ENCODE measurements at places on chromosomes 6 and 20.

DNA sequence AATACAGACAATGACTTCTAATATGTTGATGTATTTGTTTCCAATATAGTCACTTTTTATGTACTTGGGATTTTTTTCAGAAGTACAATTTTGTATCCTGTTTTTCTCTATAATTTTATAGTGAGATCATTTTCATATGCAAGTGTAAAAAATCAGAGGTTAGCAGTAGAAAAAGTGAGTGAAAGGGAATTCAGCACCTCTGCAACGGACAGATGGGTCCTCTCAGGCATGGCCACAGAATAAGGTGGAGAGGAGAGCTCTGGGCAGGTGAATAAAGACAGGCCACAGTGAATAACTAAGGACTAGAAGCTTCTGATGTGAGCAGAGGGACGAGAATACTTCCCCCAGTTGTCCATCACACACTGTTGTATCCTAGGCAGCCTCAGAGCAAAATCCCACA is 210.1 kb upstream of the CNR1 start:
- no peak for DNase-seq
- peaks cover 3% of the 10 kb centered on the region for H3K27me3 ChIP-seq
- H3K4me1 ChIP-seq, result no peaks in the 10 kb centered on the region
- H3K36me3 ChIP-seq, result no peaks in the 10 kb centered on the region
- no peak overlapping the region for H3K27ac ChIP-seq

- no peaks in the 10 kb centered on the region for H3K36me3 ChIP-seq
- peaks cover 12% of the 10 kb centered on the region for H3K4me1 ChIP-seq
- peak; percentile 84 for DNase-seq
Observed at GRCh38 chr20:35994994-35995453, 26.6 kb downstream of the CNBD2 start.

GRCh38 chr6:28090917-28091586 is 10.7 kb downstream of the ZNF165 start:
- no peaks in the 10 kb centered on the region for H3K4me1 ChIP-seq
- DNase-seq, result no peak
- H3K36me3 ChIP-seq, result peaks cover 44% of the 10 kb centered on the region
- H3K4me3 ChIP-seq, result no peak overlapping the region
- H3K27me3 ChIP-seq, result no peaks in the 10 kb centered on the region

DNA sequence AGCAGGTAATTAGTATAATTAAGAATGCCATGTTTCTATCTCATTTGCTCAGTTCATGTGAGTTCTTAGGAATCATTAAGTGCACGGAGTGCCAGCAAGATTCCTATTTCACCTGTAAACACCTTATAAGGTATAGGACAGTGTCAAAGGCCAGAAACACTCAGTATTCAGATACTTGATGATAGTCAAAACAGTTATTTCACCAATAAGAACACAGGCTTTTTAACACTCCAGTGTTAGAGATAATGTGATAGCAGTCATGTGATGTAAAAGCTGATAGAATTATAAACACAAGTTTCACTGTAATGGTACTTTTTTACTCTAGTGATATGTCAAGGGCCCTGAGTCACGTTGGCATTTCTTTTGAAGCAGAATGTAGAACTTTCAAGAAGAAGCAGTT is at the start of gene GPRC6A:
Gene GPRC6A (minus strand): TSS at position 101 of the 400 bp plus-strand sequence. CDS start 70 bp downstream, at position 31.
- no peak for DNase-seq
- no peaks in the 10 kb centered on the region for H3K36me3 ChIP-seq
- H3K27ac ChIP-seq, result no peak within 1 kb of the TSS
- H3K4me1 ChIP-seq, result no peaks in the 10 kb centered on the region
- no peaks in the 10 kb centered on the region for H3K27me3 ChIP-seq
- H3K4me3 ChIP-seq, result no peak within 1 kb of the TSS

- peaks cover 7% of the 10 kb centered on the region for H3K36me3 ChIP-seq
- peak; percentile 17 for DNase-seq
- peak overlapping the region; percentile 76 for H3K27ac ChIP-seq
- H3K4me1 ChIP-seq, result peaks cover 35% of the 10 kb centered on the region
- no peak overlapping the region for H3K4me3 ChIP-seq
Observed at GRCh38 chr20:33410081-33410742, 8.9 kb upstream of the CDK5RAP1 start.

DNA sequence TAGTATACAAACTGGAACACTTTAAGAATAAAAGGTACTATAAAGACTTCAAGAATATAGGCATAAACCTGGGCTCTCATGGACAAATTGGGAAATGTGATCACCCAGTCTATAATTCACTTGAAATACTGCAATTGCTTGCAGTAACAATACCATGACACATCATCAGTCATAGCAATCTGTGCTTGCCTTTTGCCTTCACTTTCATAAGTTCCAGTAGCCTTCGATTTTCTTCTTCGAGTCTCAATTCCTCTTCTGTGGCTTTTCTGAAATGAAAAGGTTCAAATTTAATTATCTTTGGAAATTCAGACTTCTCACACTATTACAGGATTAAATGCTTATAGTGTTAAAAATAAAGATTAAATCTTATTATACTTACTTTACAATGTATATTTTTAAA is 96.3 kb upstream of the ZBTB24 start:
- H3K36me3 ChIP-seq, result peaks cover 30% of the 10 kb centered on the region
- H3K27me3 ChIP-seq, result no peaks in the 10 kb centered on the region
- H3K4me1 ChIP-seq, result no peaks in the 10 kb centered on the region
- no peak for DNase-seq
- H3K4me3 ChIP-seq, result no peak overlapping the region
- H3K27ac ChIP-seq, result no peak overlapping the region

GRCh38 chr6:106490974-106491373 is 130.5 kb downstream of the CRYBG1 start:
- no peak overlapping the region for H3K4me3 ChIP-seq
- peaks cover 5% of the 10 kb centered on the region for H3K27me3 ChIP-seq
- H3K27ac ChIP-seq, result no peak overlapping the region
- H3K36me3 ChIP-seq, result no peaks in the 10 kb centered on the region
- DNase-seq, result no peak
- peaks cover 7% of the 10 kb centered on the region for H3K4me1 ChIP-seq

GRCh38 chr6:139114746-139115145 is 20.1 kb upstream of the HECA start:
- H3K27ac ChIP-seq, result no peak overlapping the region
- no peak for DNase-seq
- no peaks in the 10 kb centered on the region for H3K36me3 ChIP-seq
- H3K27me3 ChIP-seq, result peaks cover 5% of the 10 kb centered on the region
- no peak overlapping the region for H3K4me3 ChIP-seq

DNA sequence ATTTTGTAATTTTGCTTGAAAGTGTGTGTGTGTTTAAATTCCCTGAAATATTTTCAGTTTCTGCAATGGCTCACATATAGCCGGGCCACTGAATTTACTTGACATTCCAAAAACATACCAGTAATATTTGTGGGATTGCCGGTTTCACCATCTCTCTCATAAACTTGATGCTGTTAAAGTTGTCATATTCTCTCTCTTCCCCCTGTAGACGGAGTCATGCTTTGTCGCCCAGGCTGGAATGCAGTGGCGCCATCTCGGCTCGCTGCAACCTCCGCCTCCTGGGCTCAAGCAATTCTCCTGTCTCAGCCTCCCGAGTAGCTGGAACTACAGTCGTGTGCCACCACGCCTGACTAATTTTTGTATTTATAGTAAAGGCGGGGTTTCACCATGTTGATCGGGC is 122.1 kb downstream of the TIAM2 start:
- H3K27me3 ChIP-seq, result peaks cover 10% of the 10 kb centered on the region
- H3K27ac ChIP-seq, result no peak overlapping the region
- no peaks in the 10 kb centered on the region for H3K4me1 ChIP-seq
- no peak overlapping the region for H3K4me3 ChIP-seq
- H3K36me3 ChIP-seq, result no peaks in the 10 kb centered on the region

- no peak overlapping the region for H3K4me3 ChIP-seq
- peaks cover 1% of the 10 kb centered on the region for H3K27me3 ChIP-seq
- no peaks in the 10 kb centered on the region for H3K36me3 ChIP-seq
- H3K4me1 ChIP-seq, result no peaks in the 10 kb centered on the region
- DNase-seq, result no peak
Observed at GRCh38 chr6:133277900-133278545, 36.9 kb downstream of the EYA4 start.

DNA sequence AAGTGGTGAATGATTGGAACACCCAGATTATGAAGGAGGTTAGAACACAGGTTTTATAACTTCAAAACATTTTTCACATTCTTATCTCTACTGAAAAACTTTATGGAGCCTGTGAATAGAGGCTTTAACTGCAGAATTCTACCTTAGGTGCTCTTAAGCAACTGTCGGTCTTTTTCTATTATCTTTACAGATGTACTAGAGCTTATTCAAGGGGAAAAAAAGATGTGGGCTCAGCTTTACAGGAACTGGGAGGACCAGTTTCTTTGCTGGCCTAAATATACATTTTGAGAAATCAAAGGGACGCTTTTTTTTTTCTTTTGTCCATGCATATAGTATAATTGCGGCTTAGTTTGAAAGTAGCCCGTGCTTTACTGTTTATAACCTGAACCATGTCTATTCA is 58.9 kb downstream of the UST start:
- H3K27me3 ChIP-seq, result no peaks in the 10 kb centered on the region
- H3K36me3 ChIP-seq, result peaks cover 2% of the 10 kb centered on the region
- no peak for DNase-seq
- H3K4me3 ChIP-seq, result no peak overlapping the region
- peaks cover 41% of the 10 kb centered on the region for H3K4me1 ChIP-seq
